ENCODE measurements at places on chromosomes 2 and 18.

DNA sequence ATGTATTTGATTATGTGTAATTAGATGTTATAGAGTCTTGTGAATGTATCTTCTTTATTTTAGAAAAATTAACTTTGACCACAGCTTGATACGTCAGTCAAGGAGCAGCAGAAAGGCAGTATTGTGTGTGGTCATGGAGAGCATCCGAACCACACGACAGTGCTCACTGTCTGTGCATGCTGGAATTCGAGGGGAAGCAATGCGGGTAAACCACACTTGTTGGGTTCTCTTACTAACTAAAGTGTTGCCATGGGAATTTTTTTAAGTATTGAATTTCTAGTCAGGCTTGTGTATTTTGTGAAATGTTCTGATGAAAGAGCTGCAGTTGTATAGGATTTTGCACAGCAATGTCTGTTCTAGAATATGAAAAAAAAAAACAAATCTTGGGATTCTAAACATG lies 4.8 kb downstream of the PJVK start:
- no peak for DNase-seq

DNA sequence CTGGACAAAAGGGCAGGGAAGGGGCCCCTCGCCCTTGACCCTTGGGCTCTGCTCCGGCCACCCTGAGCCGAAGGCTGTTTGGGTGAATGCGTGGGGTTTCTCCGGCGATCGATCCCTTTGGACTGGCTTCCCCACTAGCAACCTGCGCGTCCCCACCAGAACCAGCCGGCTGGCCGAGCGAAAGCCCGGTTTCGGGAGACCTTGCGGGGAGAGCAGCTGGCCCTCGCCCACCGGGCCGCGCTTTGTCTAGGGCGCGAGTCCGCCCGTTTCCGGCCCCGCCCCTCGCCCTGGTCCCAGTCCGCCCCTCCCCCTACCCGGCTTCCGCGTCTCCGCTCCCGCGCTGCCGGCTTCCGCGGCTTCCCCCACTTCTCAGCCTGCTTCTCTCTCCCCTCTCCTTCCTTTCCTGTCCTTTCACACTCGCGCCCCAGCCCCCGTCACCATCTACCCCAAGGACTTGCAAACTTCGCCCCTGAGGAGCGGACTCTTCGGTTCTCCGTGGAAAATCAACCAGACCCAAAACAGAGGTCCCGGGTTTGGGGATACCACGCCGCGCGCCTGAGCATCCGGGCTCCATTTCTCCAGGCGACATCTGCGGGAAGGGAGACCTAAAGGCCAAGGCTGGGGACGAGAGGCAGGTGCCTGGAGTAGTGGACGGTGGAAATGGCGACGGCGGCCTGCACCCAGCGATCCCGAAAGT lies 48.0 kb upstream of the ATP6V1B1 start:
- peak; percentile 91 for DNase-seq

DNA sequence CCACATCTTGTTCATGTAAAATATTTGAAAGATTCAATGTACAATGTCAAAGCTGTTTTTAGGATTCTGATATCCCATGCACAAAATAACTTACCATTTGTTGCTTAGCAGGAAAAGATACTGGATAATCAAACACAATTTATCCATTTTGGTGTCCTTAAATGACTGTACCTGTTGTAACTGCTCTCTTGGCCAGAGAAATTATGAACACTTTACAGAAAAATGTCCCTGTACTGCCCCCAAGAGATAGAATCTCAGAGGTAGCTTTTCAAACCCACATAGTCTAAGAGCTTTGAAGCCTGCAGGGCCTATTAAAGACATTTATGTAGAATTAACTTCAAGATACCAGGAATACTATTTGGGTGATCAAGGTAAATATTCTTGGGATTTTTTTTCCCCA lies 12.2 kb upstream of the ME2 start:
- DNase-seq: no peak

GRCh38 chr2:50343150-50343830 lies 688.6 kb downstream of the NRXN1 start:
- no peak for DNase-seq

DNA sequence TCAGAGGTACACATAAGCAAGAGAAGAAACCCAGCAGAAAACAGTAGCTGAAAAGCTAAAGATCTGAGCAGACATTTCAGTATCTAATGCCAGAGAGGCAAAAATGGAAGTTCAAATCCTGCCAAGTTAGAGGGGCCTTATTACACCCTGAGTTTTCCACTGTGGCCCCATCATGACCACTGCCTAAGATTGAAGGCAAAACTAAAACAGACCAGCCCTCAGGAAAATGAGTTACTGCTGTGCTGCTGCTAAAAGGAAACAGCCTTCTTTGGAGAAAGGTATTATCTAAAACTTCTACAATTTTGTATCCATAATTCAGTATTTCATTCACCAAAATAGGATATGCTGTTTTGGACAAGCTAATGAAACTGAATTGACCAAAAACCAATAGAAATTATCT lies 16.8 kb downstream of the PPP1CB start:
- no peak for DNase-seq

DNA sequence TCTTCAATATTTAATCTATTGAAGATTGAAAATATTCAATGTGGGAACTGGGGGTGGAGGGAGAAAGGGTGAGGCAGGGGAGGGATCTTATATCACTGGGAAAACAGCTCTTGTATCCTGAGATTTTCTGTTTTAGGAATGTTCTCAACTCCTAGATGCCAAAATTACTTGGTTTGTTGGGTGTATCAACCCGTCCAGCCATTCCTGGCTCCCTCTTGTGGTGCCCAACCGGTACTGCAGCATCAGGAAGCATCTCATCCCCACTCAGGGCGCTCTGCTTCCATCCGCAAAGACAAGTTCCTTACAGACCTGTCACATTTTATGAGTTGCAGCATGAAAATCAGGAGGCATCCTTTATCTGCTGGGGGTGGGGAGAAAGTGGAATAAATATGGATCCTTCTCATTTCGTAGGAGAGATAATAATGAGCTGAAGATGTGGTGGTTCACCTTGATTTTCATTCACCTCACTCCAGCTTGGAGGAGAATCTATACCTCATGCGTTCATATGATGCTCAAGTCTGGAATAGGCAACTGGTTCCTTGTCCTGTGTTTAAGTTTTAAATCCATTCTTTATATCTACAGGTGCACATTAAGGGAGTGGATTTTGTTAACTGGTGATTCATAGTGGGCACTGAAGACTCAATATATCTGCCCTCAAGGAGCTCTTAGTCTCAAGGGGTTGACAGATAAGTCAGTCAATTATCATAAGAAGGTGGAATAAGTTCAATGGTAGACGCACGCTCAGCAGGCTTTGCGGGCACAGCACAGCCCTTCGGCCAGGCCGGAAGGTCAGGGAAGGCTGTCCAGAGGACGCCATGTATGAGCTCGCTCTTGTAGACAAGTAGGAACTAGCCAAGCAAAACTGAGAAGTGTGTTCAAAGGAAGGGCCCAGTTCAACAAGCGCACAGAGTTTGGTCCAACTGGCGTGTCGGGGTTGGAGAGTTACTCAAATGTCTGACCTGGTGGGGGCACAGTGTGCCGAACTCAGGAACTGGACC lies 127.3 kb downstream of the RNF144A start:
- peak; percentile 84 for DNase-seq

Data from eye (tissue), 1 donor.